ENCODE measurements at places on chromosomes 4 and X.

GRCh38 chr4:52987392-52988056, 125.4 kb downstream of the RASL11B start:
- peak; percentile 52 for DNase-seq

DNA sequence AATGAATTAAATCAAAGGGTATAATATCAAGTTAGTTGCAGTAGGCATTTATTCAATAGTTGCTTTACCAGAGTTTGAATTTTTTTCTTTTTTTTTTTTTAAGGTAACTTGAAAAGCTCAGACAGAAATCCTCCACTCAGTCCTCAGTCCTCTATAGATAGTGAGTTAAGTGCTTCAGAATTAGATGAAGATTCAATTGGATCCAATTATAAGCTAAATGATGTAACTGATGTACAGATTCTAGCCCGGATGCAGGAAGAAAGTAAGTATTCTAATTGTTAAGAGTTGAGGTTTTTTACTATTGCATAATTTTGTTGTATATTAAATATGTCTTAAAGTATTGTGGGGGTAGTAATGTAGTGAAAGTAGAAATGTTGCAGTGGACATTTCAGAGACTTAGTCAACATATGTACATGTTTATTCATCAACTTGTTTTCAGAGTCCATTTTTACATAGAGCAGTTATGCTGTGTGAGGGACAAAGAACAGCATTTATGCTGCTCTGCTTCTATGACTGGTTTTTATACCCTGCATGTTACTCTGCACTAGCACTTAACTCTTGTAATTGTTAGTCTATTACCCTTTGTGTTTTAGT, 38.4 kb downstream of the SLAIN2 start:
- DNase-seq: no peak

DNA sequence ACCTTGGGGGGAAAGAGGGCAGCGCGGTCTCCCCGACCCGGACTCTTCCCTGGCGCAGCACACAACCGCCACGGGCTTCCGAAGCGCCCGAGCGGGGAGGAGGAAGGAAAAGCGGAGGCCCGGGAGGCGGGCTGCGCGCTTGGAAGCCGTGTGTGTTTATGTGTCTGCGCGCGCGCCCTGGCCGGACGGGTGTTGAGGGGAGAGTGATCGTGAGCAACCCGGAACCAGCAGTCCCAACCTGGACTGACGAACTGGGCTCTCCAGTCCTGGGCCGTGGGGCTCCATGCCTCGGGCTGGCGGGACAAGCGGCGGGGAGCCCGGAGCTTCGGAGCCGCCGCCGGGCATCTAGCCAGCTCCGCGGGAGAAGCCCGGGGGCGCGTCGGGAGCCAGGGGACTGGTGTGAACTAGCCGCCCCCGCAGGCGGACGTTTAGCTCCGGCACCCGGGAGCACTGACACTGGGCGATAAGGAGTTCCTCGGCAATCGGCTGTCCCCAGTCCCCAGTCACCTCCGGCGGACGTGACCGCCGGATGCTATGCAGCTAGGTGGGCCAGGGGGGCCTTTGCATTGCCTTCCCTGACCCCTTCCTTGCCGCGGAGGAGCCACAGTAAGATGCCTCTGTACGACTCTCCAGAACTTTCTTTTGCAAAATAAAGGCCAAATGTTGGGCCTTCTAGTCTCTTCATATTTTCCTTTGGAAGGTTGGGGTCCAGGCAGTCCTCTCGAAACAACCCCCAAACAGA, 74.8 kb upstream of the BCOR start:
- peak; percentile 58 for DNase-seq

GRCh38 chrX:46627062-46627461, 53.5 kb downstream of the CHST7 start:
- no peak for DNase-seq

GRCh38 chrX:148572337-148572736, 71.9 kb downstream of the AFF2 start:
- DNase-seq: no peak

DNA sequence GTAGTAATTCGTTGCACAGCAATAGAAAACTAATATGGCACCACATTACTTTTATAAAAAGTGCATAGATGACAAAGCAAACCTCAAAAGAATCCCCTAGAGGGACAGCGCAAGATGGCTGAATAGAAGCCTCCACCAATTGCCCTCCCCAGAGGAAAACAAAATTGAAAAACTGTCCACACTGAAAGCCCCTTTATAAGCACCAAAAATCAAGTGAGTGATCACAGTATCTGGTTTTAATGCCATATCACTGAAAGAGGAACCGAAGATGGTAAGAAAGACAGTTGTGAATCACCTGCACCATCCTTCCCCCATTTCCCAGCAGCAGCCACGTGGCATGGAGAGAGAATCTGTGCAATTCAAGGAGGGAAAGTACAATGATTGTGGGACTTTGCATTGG, 522.2 kb downstream of the GLUD2 start:
- DNase-seq: no peak

- DNase-seq: no peak
These were observed 8.9 kb upstream of the TMA16 start for GRCh38 chr4:163485589-163485988.

- DNase-seq: no peak
These were observed 38.1 kb downstream of the NFXL1 start for GRCh38 chr4:47876310-47876709.

- DNase-seq: no peak
These were observed 30.9 kb upstream of the ELF2 start for GRCh38 chr4:139207873-139208403.

DNA sequence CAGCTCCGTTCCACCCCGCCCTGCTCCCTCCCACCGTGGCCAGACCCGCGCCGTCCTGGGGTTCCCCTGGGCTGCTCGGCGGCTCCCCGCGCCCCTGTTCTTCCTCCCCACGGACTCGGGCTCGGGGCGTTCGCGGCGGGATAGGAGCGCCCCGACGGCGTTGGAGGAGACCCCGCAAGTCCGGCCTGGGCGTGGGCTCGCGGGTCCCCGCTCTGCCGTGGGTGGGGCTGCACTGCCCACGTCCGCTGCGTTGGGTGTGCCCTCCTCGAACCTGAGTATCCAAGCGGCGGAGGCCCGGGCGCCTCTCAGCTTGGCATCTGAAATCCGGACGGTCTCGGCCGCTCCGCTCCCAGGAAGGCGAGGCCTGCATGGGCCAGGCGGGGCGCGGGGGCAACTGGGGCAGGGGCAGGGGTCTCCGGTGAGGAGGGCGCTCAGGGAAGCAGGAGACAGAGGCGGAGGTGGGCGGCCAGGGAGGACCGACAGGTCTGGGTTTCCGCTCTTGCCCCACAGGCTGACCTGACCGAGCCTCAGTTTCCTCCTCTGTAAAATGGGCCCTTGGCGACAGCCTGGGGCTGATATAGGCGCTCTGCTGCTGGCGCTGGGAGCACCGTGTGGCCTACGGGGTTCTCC, 12.0 kb upstream of the NAT8L start:
- no peak for DNase-seq

DNA sequence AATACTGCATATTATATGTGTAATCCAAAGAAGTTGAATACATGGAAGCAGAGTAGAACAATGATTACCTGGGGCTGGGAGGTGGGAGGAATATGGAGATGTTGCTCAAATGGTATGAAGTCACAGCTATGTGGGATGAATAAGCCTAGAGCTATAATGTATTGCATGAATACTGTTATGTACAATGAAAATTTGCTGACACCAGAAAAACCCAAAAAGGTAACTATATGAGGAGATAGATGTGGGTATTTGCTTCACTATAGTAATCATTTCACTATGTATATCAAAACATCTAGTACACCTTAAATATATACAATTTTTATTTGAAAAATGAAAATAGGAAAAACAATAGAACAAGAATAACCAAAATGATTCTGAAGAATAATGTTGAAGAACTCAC, 11.2 kb downstream of the PAGE3 start:
- DNase-seq: no peak

DNA sequence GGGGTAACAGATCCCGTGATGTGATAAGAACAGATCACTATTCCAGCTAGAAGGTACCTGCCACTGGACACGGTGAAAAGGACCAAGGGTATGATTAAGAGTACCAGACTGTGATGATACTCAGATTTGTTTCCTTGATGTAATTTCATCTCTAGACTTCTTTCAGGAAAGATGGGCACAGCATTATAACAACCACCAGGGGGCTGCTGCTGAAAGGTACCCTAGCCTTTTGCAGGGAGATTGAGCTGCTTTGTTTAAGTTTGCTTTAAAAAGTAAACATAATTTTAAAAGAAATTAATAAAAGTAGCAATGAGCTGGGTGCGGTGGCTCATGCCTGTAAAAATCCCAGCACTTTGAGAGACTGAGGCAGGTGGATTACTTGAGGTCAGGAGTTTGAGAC, 145.4 kb downstream of the EMCN start:
- DNase-seq: no peak

DNA sequence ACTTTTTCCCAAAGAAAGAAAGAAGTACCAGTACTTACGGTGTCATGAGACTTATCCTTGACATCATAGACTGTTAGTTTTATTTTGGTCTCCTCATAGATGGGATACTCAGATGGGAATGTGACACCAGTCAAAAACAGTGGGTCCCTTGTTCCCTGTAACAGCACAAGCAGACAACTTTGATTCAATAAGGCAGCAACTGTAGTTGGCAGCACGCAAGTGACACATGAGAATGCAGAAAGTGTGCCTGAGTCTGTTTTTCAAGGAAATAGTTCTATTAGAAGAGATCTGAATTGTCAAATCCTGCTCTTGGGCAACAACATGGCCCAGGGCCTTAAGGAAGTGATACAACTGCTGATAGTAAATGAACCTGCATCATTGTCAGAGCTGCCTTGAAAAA, 443.2 kb downstream of the INPP4B start:
- DNase-seq: no peak

GRCh38 chr4:108465886-108466500, 154.4 kb upstream of the RPL34 start:
- peak; percentile 49 for DNase-seq

DNA sequence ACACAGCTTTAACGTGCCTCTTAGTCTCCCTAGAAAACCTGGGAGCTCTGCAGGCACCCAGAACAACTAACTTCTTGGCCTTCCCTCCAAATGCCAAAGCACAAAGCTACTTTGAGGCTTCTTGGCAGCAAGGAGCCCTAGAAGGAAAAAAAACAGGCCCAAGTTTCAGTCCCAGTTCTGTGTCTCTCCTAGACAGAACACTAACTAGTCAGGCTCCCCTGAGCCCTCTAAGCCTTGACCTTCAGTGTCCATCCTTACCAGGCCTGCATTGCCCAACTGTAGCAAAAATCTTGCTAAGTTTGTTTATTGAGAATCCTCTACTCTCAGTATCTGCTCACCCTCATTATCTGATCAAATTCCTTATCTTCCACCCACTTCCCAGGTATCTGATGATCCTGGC, 79.2 kb downstream of the PAPSS1 start:
- no peak for DNase-seq

- DNase-seq: no peak
These were observed 517.3 kb downstream of the TMA16 start for GRCh38 chr4:164011791-164012190.

GRCh38 chr4:98260047-98260578, 1.1 kb upstream of the RAP1GDS1 start:
- no peak for DNase-seq

DNA sequence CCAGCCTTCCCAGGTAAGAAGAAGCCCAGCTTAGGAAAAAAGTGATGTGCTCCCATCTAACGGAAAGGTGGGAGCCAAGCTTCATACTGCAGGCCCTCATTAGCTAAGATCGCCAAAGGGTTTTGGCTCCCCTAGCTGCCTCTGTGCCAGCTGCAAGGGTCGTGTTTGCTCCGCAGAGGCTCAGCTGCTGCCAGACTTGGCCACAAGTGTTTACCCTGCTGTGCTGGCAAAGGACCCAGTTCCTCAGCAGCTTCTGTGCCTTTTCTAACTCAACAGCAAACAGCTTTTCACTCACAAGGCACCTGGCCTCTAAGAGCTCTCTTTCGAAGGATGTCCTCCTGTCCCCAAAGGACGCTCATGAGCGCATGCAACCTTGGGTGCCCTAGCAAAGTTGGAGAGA, 12.2 kb upstream of the VMA21 start:
- DNase-seq: peak; percentile 8

GRCh38 chr4:76430519-76431388, 4.3 kb upstream of the SHROOM3 start:
- DNase-seq: peak; percentile 67

- peak; percentile 98 for DNase-seq
These were observed at the start of gene CENPC for GRCh38 chr4:67545199-67546003. CENPC (minus strand) TSS chr4:67545503; CDS start chr4:67545355, 148 bp downstream.

DNA sequence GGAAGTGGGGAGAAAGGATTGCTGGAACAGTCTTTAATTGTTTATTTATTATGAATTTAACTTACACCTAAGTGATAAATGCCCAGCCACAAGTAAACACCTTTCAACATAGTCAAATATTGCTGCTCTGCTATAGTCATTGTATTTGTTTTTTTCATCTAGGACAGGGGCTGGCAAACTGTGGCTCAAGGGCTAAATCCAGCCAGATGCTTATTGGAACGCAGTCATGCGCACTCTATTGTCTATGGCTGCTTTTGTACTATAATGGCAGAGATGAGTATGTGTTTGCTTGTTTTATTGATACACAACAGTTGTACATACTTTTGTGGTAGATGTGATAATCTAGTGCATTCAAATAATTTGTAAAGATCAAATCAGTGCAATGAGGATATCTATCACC, 95.3 kb downstream of the ZAR1 start:
- DNase-seq: no peak

- DNase-seq: no peak
These were observed 76.5 kb downstream of the STIM2 start for GRCh38 chr4:26937139-26937538.

DNA sequence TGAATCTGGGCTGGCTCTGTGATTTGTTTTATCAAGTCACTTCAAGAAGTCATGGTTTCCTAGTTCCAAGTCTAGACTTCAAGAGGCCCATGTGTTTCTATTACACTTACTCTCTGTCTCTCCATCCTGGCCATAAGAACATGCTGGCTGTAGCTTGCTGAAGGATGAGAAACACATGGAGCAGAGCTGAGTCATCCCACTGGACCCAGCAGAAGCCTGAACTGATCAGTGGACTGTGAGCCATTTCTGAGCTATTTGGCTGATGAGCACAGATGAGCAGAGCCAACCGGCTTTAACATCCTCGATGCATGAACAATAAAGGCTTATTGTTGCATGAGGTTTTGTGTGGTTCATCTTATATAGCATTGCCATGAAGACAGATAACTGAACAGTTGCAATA, 290.6 kb upstream of the BOD1L1 start:
- DNase-seq: peak; percentile 97

- no peak for DNase-seq
These were observed at the start of gene IRS4 for GRCh38 chrX:108736509-108737479. IRS4 (minus strand) TSS chrX:108736563.

GRCh38 chr4:22515888-22516541, at the start of gene ADGRA3:
ADGRA3 (minus strand) TSS chr4:22516066; CDS start chr4:22515784, 282 bp downstream.
- DNase-seq: peak; percentile 75

DNA sequence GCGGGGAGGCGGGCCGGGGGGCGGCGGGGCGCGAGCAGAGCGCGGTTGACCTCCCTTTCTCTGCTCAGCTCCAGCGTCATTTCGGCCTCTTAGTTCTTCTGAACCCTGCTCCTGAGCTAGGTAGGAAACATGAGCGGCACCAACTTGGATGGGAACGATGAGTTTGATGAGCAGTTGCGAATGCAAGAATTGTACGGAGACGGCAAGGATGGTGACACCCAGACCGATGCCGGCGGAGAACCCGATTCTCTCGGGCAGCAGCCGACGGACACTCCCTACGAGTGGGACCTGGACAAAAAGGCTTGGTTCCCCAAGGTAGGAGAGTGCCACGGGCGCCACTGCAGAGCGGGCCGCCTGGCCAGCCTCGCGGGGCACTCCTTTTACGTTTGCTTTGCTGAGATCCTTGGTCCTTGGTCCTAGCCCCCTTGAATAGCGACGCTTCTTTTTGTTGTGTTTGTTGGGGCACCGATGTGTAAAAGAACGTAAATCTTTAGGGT, at the start of gene HTATSF1:
HTATSF1 (plus strand) TSS at position 37 of the 497 bp plus-strand sequence; CDS start at position 130, 93 bp downstream.
- no peak for DNase-seq
